Posterior vena cava (tissue), 2 donors: ENCODE measurements at places on chromosomes 1 and 21. TPM values are rescaled to one million over a fixed set of nuclear protein-coding genes. Genes with fewer than 3 reads are reported as not detected.

Gene OR2M2
- not detected for total RNA-seq

- no peak for DNase-seq
Observed at GRCh38 chr1:154190550-154190949, 1.4 kb downstream of the TPM3 start.

Gene LRRC53
- total RNA-seq: not detected

GRCh38 chr1:204241050-204241449 is 27.3 kb upstream of the GOLT1A start:
- DNase-seq: peak; percentile 20

- no peak for DNase-seq
Observed at GRCh38 chr1:164662462-164662861, 103.5 kb downstream of the PBX1 start.

Gene CFHR3
- 0.38 TPM for total RNA-seq

DNA sequence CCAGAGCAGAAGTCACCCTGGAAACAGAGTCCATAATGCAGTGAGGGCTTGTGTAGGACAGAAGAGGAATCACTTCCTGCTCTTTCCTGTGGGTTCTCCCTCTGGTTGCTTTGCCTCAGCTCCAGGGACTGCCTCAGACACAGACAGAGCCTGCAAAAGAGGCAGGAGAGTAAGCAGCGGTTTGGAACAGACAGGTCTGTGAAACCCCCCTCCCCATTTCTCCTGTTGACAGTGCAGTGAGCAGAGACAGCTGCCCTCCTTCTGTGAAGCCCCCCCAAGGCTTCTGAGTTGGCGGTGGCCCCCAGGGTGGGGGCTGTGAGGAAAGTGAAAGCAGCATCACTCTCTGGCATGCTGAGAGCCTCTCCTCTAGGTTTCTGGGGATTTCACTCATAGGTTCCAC is 53.0 kb downstream of the MAB21L3 start:
- DNase-seq: no peak

DNA sequence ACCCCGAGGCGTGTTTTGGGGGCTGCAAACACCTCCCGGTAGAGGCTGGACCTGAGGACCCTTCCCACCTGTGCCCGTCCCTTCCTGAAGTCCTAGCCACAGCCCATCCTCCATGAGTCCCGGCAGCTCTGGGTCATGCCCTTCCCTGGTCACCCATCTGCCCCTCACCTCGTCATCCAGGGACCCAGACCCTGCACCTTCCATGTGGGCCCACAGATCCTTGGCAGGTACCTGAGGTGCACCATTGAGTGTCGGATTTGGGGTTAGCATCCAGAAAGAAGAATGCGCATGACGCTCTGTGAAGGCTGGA is 6.8 kb downstream of the RNF187 start:
- DNase-seq: no peak

Gene KPRP
- not detected for total RNA-seq

Gene LGR6
- total RNA-seq: 0.43 TPM

- DNase-seq: peak; percentile 32
Observed at GRCh38 chr1:36675106-36675505, 192.4 kb upstream of the CSF3R start.

GRCh38 chr1:208142590-208143382 is 101.4 kb downstream of the PLXNA2 start:
- DNase-seq: no peak

GRCh38 chr1:231226156-231226555 is 14.9 kb upstream of the GNPAT start:
- DNase-seq: no peak

GRCh38 chr1:11886986-11887665 is 28.4 kb upstream of the NPPB start:
- peak; percentile 86 for DNase-seq

GRCh38 chr1:5769146-5769545 is 223.1 kb downstream of the NPHP4 start:
- DNase-seq: peak; percentile 43

- DNase-seq: no peak
Observed at GRCh38 chr21:34882719-34883131, 166.4 kb downstream of the RUNX1 start.
